ENCODE measurements at places on chromosomes 2 and 18.

- no peak for DNase-seq
These were observed 26.4 kb downstream of the MARCHF7 start for GRCh38 chr2:159738509-159739390.

DNA sequence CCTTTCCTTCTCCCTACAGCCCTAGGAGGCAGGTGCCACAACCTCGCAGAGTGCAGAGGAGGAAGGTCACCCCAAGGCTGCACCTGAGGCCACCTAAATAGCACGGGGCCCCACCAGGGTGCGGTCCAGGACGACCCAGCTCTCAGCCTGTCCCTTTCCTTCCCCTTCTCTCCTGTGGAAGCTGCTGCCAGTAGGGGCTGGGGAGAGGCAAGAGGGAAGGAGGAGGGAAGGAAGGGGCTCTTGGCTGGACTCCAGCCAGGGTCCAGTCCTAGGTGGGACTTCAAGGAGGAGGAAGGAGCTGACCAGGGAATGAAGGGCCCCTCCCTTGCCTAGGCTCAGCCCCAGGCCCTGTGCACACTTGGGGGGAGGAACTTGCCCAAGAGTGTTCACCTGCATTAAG is 11.1 kb downstream of the CRACDL start:
- DNase-seq = no peak

GRCh38 chr2:227717687-227718567 is at the start of gene SLC19A3:
Gene SLC19A3, minus strand, starts transcription at chr2:227718028. Its CDS starts 15,710 bp downstream, at chr2:227702318.
- peak; percentile 66 for DNase-seq

DNA sequence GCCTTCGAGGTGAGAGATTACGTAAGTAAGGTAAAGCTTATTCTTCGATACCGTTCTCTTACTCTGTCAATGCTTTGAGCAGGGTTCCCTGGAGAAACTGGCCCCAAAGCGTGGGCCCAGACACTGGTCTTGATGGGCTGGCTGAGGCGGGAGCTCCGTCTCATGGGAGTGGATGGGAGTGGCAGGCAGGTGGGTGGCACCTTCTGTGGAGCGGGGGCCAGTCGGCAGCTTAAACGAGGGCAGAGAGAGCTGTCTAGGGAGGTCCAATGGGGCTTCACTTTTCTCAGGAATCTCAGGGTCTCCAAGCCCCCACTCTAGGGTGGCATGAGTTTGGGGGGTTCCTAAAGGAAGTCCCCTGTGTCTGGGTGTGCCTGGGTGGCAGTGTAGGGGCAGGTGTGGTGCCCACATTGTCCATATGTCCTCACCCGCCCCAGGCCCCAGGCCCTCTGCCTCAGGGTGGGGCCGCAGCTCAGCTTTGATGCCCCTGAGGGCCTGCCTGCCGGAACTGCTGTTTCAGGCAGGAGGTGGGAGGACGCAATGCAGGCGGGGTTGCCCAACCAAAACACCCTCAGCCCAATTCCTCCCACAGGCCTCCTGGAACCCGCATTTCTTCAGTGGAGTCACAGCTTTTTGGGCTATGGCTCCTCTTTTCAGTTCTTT is 32.5 kb upstream of the FOSL2 start:
- no peak for DNase-seq

DNA sequence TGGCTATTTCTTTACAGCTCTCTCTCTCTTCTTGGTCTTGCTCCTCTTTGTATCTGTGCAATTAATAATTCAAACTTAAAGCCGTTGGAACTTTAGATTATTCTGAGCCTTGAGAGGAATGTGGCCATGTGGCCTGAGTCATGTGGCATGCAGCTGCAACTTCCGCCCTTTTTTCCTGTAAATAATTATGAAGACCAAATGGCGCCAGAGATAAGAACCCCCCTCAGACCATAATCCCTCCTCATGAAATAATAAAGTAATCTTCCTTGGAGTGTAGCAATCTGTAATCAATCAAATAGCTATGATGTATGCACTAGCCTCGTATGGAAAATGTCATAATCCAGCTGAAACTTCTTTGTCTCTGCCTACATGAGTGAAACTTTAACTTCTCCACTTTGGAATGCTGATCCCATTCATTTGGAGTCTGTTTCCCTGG is 13.5 kb upstream of the TWSG1 start:
- peak; percentile 87 for DNase-seq

GRCh38 chr2:51068237-51068636 is 36.3 kb upstream of the NRXN1 start:
- no peak for DNase-seq

DNA sequence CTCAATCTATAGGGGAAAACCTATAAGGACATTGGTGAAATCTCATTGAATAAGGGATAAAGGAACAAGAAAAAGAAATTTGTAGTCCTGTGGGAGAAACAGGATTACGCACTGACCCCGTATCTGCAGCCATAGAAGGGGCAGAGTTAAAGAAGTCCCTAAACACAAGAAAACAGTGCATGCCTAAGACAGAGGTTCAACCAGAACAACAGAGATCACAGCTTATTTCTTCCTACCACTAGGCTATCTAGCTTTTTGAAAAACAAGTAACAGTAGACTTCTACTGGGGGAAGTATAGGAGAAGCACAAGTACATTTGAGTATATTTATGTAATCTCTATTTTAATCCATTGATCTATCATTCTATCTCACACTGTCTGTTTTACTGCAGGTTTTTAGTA is 485.2 kb upstream of the REG3G start:
- DNase-seq = no peak

GRCh38 chr2:188146888-188147287 is 144.8 kb upstream of the GULP1 start:
- DNase-seq = no peak

DNA sequence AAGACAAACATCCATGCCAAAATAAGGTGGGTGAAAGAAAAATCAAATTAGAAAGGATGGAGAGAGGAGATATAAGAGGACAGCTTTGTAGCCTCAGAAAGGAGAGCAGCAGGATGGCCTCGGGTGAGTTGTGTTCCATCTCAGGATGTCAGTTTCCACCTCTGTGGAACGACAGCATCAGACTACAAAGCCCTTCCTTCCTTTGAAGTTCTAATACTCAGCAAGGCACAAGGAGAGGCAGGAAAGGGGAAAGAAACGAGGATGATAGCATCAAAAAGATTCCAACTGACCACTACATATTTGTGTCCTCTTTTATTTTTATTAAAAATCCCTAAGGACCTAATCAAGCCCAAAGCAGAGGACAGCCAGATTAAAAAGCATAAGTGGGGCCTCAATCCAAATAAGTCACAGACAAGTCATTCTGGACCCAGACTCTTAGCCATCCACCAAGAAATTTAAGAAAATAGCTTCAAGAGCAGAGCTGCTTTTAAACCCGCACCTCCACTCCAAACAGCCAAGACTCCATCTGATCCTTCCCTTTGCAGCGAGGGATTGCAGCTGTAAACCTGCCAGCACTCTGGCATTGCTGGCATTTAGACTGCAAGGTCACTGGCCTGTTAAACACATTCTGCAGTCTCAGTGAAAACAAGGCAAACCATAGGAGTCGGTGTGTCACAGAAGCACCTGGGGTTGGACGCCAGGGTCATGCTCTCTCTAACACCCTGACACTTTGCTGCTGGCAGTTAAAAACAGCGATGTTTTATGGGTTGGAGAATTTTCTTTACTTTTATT is 314.5 kb upstream of the CHAC2 start:
- no peak for DNase-seq

DNA sequence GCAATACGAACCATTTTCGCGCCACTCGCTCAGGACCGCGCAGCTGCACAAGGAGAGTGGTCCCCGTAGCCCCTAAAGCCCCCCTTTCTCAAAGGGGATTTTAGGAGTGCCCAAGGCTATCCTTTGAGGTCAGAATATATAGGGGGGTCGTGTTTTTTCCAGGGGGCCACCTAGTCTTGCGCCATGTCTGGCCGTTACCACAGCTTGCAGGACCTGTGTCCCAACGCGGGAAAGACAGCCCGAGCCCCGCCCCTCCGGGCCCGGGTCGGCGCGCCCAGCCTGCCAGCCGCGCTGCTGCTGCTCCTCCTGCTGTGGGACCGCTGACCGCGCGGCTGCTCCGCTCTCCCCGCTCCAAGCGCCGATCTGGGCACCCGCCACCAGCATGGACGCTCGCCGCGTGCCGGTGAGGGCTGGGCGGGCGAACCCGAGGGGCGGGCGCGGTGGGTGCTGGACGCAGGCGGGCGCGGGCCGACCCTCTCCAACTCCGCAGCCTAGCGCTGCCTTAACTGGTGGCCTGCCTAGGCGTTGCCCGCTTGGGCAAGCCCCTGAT is at the start of gene CDCA7:
CDCA7 (plus strand) TSS at position 291 of the 550 bp plus-strand sequence; CDS start at position 383, 92 bp downstream.
- DNase-seq = peak; percentile 71

DNA sequence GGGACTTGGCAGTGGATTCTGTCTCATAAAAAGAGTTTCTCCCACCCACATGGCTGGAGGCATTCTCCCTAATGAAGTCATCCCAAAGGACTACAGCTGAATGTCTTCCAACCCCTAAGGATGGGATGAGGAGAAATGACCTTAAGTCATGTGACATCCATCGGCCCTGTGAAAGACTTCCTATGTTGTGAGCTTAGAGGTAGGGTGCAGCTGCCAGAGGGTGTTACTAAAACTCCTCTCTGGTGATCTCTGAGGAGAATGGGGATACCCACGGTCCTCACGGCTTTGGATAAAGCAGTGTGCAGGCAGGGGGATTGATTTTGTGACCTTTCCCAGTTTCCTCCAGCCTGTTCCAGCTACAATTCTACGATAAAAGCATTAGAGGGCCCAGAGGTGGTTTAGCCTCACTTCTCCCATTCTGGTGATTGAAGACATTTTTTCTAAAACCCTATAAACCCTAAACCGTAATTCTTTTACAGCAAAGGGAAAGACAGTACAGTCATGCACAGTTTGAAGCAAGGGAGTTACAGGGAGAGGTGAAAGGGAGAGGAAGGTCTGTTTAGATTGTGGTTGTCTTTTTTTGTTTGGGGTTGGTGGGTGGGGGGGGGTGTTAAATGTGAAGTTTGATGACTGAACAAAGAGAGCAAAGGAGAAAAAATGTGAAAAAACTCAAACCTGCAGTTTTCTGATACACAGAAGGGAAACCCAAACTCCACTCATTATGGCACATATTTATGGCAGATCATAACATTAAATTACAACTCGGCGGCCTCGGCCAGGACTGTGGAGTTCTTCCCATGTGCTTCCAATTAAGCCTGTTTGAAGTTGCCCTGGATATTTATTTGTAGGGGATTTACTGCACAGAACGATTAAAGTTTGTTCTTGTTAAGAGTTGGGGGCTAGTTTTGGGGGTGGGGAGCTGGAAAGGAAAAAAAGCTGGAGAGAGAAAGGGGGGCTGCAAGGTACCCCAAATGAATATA is 26.6 kb upstream of the SLC14A2 start:
- DNase-seq = peak; percentile 91

- no peak for DNase-seq
These were observed 31.1 kb downstream of the YPEL5 start for GRCh38 chr2:30177956-30178355.

GRCh38 chr18:67589325-67589724 is 72.8 kb upstream of the DSEL start:
- DNase-seq = no peak

- no peak for DNase-seq
These were observed 14.8 kb upstream of the MTERF4 start for GRCh38 chr2:241116606-241117560.

DNA sequence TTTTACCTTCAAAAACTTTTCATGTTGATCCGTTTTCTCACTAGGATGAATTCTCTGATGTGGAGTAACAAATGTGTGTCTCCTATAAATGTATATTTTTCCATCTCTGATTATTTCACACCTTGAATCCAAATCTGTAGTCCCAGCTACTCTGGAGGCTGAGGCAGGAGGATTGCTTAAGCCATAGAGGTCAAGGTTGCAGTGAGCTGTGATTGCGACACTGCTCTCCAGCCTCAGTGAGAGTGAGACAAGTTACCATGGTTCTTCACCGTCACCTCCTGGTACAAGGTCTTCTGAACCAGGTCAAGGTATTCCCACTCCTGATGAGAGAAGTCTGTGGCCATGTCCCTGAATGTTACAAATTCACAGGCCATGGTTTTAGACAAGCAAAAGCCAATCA is 15.1 kb downstream of the GMCL1 start:
- no peak for DNase-seq

GRCh38 chr2:104768694-104769093 is 85.2 kb upstream of the POU3F3 start:
- DNase-seq = peak; percentile 55

GRCh38 chr2:3610881-3611505 is 16.1 kb downstream of the COLEC11 start:
- no peak for DNase-seq

DNA sequence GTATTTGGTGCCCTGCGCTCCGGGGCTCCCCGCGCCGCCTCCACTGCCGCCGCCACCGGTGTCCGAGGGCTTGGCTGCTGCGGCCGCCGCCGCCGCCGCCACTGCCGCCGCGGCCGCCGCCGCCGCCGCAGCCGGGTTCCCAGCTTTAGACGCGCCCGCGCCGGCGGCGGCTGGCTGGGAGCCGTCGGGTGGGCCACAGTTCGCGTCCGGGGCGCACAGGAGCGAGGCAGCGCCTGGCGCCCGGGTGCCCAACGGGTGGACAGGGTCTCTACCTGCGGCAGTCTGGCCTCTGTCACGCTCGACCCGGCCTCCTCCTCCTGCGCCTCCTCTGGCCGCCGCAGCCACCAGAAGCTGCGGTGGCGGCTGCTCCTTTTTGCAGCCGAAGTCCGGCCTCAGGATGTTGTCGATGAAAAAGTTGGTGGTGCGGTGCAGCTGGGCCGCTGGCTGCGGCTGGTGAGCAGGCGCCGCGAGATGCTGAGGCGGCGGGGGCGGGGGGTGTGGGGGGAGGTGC is 951 bp downstream of the EN1 start:
- DNase-seq = peak; percentile 53

DNA sequence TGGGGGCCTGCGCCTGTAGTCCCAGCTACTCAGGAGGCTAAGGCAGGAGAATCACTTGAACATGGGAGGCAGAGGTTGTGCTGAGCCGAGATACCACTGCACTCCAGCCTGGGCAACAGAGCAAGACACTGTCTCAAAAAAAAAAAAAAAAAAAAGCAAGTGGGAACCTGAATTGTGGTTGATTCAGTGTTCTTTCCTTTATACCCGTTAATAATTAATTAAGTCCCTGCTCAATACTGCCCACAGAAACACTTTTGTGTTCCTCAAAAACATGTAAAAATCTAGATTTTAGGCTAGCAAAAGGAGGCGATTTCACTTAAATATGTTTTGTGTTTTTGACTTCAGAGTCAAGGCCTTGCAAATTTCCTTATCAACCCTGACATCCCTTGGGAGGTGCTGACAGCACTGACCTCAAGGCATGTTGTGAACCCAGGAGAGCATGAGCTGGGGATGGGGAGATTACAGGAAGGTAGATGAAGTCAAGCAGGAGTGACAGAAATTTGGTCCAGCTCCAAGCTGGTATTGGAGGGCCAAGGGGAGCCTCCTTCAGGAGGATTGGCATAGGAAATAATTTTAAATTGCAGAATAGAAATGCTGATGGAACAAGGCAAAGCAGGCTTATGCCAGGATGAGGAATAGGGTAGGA is 89.0 kb upstream of the PNPT1 start:
- DNase-seq = no peak

GRCh38 chr2:240635998-240636547 is 10.8 kb downstream of the GPR35 start:
- no peak for DNase-seq

DNA sequence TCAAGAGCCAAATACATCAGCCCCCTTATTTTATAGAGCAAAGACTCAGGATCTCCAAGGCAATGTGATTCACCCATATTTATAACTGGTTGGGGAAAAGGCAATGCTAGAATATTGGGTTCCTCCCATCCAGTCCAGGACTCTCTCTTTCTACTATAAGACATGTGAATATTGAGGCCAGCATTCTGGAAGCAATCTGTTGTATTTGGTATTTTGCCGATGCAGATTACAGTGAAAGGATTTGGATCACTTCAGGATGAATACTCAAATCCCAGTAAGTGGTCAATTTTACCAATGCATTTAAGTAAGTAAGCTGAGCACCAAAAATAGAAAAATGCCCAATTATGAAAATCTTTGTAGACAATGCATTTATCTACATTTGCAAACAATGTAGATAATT is 1834.7 kb upstream of the PIK3C3 start:
- no peak for DNase-seq
